ENCODE measurements at places on chromosomes 11 and 22.

DNA sequence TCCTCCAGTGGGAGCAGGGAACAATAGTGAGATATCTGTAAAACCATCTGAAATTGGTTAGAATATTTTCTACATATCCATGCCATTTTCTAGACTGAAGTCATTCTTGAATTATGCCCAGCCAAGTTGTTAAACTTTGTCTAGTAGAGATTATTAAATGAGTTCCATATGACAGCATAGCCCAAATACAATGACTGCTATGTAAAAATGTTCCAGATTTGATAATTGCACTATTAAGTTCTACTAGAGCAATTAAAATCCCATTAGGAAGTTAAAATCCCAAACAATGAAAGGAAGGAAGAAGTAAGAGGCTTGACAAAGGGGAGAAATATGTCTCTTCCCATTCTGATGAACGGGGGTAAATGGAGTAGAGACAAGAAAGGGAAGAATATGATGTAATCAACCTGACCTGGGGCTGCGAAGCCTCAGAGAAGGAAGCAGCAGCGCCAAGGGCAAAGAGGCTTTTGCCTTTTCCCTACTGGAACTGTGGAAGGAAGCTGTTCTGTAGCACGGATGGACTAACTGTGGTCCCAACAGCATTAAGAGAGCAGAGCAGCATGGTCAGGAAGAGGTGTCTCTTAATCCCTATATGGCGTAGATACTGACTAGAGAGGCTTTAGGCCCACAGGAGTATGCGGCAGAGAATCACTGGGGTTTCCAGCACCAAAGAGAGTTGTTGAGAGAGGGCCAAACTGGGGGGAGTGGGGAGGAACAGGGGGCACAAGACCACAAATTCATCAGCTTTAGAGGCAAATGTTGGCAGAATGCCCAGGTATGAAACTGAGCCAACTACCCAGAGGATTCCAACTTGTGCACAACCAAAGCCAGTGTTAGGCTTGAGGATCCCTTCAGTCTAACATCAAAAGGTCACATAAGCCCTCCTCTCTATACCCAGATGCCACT is 26.7 kb downstream of the RRP8 start:
- DNase-seq: no peak

DNA sequence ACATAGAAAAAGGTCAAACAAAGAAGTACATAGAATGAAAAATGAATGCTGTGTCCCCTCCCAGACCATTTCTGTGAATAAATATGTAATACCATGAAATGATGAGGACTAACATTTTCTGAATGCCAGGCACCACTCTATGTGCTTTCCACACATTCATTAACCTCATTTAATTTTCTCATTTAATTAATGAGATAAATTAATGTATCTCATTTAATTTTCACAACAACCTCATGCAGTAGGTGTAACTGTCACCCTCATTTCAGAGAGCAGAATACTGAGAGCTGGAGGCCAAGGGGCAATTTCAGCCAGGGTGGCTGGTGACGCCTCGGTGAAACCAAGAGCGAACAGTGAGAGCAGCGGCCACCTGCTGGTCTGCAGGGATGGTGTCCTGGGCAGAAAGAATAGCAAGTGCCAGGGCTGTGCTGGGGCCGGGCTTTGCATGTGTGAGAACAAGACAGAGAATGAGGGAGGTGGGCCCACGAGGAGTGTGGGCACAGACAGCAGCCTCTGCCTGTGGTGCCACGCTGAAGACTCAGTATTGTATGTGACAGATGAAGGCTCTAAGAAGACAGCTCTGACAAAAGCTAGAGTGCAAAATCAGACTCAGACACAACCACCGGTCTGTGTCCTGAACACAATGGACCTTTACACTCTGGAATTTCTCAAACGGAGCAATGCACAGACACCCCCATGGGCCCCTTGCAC is 1.8 kb upstream of the SERPIND1 start:
- no peak for DNase-seq

DNA sequence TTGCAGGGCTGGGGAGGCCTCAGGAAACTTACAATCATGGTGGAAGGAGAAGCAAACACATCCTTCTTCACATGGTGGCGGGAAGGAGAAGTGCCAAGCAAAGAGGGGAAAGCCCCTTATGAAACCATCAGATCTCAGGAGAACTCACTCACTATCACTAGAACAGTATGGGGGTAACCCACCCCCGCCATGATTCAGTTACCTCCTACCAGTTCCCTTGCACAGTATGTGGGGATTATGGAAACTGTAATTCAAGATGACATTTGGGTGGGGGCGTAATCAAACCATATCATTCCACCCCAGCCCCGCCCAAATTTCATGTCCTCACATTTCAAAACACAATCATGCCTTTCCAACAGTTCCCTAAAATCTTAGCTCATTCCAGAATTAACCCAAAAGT is 16.2 kb downstream of the IMMP1L start:
- DNase-seq: no peak

DNA sequence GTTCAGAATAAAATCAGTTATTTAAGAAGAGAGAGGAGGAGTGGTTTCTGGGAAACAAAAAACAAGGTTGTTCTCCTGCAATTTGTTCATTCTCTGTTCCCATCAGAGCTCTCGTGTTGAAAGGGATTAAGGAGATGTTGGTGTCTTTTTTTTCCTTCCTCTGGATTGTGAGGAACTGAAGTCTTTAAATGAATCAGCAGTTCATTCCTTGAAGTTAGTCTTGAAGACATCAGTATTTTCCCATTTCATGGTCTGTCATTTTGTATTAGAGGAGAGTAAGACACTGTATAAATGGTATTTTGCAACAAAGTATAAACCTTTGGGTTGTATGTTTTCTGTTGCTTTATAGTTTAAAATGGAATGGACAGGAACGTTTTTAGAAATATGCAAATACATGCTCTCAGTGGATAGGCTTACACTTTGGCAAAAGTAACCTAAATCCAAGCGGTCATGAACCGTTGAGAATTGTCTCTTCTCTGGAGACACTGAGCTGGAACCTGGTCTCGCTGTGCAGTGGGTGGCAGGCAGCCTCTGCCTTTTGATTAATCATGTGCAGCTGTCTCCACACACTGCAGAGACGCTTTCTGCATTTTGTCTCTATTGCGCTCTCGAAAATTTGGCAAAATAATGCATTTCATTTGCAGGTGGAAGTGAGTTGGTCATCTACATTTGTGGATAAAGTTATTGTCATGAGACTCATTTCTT is 33.0 kb downstream of the SAMM50 start:
- DNase-seq: no peak

DNA sequence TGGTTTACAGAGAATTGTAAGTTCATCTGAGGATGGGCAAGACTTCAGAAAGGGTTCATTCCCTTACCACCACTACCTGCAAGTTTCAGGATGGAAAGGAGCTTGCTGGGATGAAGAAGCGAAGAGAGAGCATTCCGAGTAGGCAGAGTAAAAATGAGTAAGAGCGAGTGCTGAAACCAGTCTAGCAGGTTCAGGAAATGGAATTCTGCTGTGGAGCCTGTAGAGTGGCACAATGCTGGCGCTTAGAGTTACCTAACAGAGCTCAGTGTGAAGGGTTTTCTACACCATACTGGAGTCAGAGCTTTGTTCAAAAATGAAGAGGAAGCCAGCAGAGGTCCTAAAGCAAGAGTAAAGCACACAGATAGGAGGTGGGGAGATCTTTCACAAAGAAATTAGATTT is 179.2 kb upstream of the ZC3H12C start:
- DNase-seq: no peak

GRCh38 chr11:72326151-72326848 is 82.3 kb upstream of the PHOX2A start:
- DNase-seq: peak; percentile 68

GRCh38 chr22:41352058-41352457 is 29.7 kb upstream of the TEF start:
- no peak for DNase-seq

DNA sequence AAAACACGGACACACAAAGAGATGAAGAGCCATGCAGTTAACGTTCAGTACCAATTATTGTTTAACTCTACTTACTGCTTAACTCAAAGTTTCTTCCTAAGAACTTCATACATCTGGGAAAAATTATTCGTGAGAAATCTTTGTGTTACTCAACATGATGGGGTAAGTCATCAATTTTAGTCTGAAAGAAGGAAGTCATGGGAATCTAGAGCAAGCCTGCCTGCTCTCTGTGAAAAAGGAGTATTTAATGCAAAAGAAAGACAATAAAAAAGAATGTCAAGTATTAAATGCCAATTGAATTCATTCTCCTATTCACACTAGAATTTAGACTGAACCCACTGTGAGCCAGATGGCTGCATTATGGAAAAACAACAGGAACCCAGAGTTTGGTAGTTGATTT is 16.0 kb downstream of the TMEM123 start:
- DNase-seq: no peak

GRCh38 chr22:40560994-40561515 is 75.5 kb downstream of the MRTFA start:
- no peak for DNase-seq

GRCh38 chr11:2693271-2694261 is 6.2 kb downstream of the KCNQ1OT1 start:
- no peak for DNase-seq

DNA sequence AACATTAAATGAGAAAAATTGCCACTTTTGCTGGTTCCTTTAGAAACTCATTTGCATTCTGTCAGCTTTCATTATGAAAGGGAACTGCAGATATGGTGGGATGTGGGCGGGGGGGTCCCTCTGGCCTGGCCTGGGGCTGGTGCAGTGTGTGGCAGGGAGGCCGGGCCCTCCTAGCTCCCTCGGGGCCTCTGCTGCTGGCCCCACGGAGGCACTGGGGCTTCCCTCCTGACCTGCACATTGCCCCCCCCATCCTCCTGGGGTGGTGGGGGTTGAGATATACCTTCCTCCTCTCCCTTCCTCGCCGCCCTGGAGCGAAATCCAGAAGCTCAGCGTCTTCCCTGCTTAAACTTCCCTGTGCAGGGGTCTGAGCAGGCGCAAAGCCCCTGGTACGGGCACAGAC is 1005.9 kb downstream of the BRD1 start:
- DNase-seq: no peak

GRCh38 chr11:11841116-11841722 is 553 bp upstream of the USP47 start:
- DNase-seq: peak; percentile 17

DNA sequence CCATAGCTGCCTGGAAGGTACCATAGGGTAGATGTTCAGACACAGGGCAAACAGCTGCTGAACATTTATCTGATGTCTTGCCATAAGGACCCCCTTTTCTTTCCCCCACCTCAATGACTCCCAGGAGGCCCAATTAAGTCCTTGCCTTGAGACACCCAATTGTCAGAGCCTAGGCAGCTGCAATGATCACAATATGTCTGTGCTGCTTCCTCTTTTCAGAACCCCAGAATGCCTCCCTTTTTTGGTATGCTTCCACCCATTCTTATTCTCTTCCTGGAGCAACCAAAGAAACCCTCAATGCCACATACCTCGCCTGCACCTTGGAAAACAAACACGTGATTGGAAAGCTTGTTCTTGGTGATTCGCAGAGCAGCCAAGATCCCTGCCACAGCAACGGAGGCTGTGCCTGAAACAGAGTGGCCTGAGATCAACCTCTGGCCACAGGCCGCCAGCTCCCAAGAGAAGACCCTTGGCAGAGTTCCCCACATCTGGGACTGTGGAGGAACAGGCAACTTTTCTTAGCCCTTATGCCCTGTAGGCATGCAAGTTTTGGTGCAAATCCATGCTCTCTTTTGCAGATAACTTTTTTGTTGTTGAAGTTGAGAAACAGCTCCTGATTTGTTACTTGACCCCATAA is 75.4 kb downstream of the CCDC81 start:
- no peak for DNase-seq

- DNase-seq: no peak
Measured at GRCh38 chr11:13421561-13421960, 41.5 kb downstream of the BTBD10 start.

DNA sequence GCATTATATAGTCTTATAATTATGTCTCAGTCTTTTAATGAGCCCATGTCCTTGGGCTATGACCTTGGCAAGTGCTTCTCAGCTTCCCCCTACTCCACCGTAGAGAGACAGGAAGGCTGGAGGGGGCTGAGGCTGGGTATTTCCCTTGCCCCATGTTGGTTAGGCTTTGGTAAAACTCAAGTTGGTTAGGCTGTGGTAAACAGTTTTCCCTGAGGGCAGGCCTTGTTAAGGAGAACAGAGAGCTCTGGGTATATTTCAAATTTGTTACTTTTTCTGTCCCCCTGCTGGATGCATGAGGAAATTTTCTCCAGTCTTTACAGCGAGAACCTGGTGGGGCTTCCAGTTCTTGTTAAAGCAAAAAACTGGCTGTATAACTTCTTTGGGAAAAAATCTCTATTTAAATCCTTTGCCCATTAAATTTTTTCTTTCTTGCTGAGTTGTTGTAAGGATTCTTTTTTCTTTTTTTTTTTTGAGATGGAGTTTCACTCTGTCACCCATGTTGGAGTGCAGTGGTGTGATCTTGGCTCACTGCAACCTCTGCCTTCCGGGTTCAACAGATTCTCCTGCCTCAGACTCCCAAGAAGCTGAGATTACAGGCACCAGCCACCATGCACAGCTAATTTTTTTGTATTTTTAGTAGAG is 12.2 kb upstream of the DCHS1 start:
- DNase-seq: no peak

DNA sequence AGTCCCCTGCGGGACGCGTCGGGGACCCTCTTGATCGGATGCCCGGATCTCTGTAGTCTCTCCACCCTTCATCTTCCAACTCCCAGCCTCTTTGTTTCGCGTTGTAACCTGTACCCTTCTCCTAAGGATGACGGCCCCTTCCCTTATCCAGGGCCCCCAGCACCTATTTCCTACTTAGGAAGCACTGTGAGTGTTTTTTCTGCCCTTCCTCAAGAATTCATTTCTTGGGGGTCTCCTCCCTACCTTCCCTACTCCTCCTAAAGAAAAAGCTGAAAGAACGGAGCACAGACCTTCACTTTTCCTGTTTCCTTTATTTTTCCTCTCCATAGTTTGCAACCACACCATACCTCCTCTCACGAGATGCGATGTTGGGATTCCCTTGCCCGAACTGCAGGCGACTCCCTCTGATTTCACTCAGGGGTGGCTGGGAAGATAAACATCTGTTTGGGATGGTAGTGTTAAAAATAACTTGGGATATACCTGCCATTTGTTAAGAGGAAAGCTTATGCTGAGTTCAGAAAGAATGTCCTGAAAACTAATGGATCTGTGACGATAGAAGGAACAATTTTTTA is 593 bp downstream of the FAM118B start:
- DNase-seq: no peak

GRCh38 chr11:266676-267439 is 11.3 kb upstream of the NLRP6 start:
- DNase-seq: no peak

- DNase-seq: peak; percentile 81
Measured at GRCh38 chr11:798093-798713, at the start of gene SLC25A22. TSS of gene SLC25A22 (minus strand) at chr11:798281. CDS start at chr11:795006, 3,275 bp downstream.

GRCh38 chr11:27147916-27148315 is 107.3 kb downstream of the BBOX1 start:
- no peak for DNase-seq

- DNase-seq: no peak
Measured at GRCh38 chr11:18749681-18750319, 23.8 kb upstream of the IGSF22 start.

GRCh38 chr11:75743711-75744563 is 24.6 kb upstream of the DGAT2 start:
- DNase-seq: no peak

DNA sequence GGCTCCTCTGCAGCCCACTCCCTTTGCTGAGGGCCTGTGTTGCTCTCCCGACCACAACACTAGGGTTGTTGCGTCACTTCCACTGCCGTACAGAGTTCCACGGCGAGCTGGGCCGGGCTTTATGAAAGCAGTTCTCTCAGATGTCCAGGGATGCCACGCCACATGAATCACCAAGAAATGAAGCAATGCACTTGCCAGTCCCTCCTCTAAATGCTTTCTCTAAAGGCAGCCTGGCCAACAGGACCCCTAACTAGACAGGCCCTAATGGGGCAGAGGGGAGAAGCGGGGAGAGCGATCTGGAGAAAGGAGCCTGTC is 188.7 kb downstream of the CTTN start:
- no peak for DNase-seq

- DNase-seq: no peak
Measured at GRCh38 chr11:71442880-71443279, 5.3 kb downstream of the DHCR7 start.

Data from stimulated activated CD4-positive, alpha-beta T cell treated with anti-CD3 and anti-CD28 coated beads, Interleukin-1b, Interleukin-23, amount 100 ng/mL, for 48 hours (primary cell).